NCI-H510A (cell line): ENCODE measurements at places on chromosomes 6 and 20.

DNA sequence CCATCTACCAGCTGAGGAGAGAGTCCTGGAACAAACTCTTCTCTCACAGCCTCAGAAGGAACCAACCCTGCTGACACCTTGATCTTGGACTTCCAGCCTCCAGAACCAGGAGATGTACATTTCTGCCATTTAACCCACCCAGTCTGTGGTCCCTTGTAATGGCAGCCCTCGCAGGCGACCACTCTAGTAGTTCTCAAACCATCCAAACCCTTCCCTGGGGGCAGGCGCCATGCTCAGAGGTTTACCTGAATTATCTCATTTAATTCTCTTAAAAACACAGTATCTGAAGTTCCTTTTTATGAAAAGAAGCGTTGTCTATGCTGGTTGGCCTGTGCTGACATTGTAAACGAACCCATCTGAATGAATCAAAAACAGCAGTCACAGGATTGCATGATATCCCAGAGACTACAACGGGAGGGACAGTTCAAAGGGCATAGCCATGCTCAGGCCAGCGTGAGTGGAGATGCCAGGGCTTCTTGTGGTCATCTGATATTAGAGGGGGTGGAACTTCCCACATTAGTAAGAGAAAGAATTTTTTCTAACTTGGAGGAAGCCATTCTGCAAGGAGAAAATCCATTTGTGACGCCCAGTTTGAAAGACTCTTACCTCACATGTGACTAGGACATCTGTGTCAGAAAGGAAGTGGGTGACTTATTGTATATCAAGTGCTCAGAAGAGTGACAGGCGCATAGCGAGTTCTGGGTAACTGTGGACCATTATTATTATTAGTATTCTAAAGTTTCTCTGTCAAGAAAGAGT is 17.2 kb upstream of the TAGAP start:
- DNase-seq, result no peak

DNA sequence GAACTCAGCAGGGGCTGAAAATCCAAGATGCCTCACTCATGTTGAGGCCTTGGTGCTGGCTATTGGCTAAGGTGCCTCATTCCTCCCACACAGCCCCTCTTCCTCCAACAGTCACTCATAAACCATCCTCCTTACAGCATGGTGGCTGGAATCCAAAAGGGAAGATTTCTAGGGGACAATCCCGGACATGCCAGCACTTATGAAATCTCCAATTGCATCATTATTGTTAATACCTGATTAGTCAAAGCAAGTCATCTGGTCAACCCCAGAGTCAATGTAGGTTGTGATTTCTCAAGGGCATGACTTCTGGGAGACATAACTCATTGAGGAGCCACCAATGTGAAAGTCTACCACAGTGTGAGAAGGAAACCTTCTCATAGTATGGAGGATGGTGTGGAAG is 506.6 kb upstream of the NOX3 start:
- DNase-seq, result no peak

- no peak for DNase-seq
Observed at GRCh38 chr6:6521961-6522482, 66.5 kb upstream of the LY86 start.

DNA sequence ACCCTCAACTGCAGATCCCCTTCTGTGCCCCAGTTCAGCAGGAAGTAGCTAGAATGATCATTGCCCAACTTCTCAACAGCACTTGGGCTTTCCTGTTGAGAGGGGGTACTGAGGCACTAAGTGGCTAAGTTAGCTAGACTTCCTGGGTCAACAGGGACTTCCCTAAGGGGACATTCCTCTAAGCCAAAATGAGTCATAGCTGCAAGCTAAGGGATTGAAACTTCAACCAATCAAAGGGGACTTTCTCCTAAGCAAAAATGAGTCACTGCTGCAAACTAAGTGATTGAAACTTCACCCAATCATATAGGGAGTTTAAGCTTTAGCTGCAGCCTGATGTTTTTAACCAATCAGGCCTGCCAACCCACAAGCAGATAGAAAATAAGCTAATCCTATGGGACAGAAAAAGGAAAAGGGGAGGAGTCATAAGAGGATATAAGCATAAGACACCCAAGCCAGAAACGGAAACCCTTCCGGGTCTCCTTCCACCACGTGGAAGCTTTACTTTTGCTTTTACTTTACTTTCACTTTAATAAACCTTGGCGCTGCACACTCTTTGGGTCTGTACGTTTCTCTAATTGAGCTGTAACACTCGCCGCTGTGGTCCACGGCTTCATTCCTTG is 659.0 kb upstream of the HS3ST5 start:
- no peak for DNase-seq

- DNase-seq, result no peak
Observed at GRCh38 chr6:115832786-115833185, 227.9 kb downstream of the FRK start.

- no peak for DNase-seq
Observed at GRCh38 chr6:5132731-5133130, 47.6 kb downstream of the PPP1R3G start.

- DNase-seq, result peak; percentile 60
Observed at GRCh38 chr20:46740214-46740609, 30.8 kb downstream of the SLC2A10 start.

DNA sequence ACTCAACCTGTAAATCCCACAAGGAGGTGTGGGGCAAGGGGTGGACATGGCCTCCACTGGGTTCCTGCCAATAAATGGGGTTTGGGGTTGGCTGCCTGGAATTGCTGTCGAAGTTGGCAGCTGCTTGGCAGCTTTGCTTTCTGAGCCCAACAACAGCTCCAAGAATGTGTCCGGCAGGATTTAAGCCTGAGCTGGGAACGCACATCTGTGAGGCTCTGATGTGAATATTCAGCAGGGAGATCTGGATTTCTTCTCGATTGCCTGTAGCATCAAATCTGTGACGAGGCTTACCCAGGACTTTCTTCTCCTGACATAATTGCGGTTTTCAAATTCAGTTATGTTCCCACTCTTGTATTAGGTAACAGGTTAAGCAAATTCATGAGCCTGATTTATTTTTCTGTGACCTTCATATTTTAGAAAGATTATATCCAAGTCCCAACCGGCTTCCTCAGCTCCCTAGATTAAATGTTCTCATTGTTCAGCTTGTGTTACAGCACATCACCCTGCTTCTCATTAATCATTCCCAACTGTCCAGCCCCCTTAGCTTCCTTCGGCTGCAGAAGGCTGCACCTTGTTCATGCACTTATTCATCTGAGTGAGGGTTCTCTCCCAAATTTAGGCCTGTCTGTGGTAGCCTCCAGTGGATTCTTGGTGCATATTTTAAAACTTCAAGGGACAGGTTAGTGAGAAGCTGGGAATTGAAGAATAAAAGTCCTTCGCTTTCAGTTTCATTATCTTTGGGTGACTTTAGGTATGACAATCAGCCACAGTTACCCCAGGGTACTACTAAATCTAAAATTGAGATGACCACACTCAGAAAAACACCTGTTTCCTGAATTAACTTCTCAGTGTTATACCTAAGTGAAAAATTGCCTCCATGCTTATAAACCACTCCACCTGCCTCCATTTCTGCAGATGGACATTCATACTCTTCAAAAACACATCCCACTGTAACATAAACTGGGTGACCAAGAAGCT is 310.0 kb downstream of the ESR1 start:
- no peak for DNase-seq

DNA sequence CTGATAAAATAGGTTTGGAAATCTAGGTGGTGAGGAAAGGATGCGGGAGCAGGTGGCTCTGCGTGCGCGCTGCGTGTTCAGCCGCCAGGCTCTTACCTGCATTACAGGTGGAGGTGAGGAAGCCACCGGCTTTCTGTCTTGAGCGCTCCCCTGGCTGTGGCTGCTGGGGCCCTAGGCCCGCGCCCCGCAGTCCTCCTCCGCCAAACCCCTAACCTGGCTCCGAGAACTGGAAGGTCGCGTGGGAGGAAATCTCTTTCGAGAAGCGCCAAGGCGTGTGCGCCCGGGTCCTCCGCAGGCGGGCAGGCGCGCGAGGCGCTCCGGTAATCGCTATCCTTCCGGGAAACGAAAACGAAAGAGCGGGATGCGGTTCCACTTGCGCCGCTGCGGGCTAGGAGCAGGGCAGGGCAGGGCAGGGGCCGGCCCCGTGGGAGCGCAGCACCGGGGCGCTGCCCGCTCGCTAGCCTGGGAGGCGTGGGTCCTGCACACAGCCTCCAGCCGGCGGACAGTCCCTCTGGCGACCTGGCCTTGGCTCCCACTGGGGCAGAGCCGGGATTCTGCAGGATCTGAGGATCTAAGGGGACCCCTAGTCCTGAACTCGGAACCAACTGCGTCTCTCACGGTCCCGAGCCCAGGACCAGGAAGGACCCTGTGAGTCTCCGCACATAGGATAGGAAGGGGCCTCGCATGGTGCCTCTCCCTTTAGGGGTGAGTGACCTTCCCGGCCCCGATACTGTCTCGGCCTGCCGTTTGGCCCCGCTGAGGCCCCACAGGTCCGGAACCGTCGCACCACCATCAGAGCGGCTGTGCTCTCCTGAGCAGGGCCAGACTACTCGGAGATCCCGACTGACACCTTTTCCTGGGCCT is at the start of gene ETV7:
Gene ETV7 (minus strand): TSS at position 230 of the 864 bp plus-strand sequence. CDS start 128 bp downstream, at position 102.
- DNase-seq, result no peak

DNA sequence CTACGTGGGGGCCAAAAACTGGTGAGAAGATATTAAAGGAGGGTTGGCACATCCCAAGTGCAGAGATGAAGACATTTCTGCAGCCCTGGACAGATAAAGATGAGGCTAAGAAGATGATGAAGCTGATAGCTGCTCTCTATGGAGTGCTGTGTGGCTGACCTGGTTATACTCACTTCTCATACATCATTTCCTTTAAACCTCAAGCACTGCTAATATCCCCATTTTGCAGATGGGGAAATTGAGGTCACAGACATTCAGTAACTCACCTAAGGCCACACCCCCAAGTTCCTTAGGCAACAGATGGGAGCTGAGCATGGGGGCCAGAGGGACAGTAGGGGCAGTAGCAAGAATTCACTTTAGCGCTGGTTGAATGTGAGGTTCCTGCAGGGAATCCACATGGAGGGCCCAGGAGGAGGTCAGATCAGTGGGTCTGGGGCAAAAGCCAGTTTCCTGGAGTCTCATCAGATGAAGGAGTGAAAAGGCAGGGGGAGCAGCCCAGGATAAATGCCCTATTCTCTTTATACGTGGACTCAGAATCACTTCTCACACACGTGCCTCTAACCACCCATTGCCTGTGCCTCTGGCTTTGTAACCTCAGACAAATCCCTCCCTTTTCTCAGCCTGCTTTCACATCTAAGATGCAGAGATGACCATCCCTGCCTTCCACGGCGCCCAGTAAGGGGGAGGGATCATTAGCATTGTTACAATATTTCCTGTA is 125.8 kb downstream of the NFATC2 start:
- no peak for DNase-seq

- no peak for DNase-seq
Observed at GRCh38 chr6:43511824-43512415, 1.8 kb upstream of the LRRC73 start.

GRCh38 chr20:40457404-40457803 is 231.6 kb downstream of the MAFB start:
- no peak for DNase-seq

GRCh38 chr6:106747139-106747538 is 117.8 kb downstream of the QRSL1 start:
- DNase-seq, result peak; percentile 37

DNA sequence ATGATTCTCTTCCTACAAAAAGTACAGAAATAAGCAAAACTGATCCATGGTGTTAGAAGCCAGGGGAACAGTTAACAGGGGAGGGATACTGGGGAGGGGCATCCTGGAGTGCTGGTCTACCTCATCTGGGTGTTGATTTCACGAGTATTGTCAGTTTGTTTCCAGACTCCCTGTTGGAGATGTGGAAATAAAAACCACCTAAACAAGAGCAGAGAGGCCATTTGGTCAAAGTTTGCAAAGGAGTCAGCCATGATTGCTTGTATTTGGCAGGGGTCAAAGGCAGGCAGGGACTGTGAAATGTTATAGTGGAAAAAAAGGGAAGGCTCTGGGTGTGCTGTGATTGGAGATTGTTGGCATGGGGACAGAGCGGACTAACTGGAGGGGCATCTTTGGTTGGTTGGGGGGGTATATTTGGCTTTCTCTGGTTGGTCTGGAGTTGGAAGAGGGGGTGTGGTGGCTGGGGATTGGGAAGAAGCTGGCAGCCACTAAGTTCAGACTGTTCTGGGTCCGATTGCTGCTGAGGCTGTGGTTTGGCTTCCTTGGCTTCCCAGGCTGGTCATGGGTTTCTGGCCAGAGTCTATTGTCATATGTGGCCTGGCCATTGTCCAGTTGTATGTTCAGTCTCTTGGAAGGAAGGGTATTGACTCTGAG is 14.9 kb upstream of the PANK2 start:
- no peak for DNase-seq

DNA sequence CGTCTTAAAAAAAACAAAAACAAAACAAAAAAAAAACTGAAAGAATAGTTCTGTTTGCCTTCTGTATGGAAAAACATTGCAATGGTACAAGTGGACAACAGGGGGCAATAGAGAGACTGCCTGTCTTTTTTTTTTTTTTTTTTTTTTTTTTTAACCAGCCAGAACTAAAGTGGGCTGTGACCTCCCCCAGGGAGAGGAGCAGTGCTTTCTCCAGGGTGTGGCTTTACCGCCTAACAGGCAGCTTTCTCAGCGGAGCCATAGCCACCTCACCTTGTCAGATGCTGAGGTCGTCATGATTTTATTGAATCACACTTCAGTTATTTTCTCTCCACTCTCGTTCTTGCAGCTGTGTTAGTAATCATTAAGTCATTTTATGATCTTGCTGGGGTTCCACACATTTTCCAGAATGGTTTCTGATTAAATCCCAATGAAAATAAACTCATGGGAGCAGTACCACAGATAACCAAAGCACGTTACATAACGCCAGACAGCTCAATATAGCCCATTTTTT is 78.4 kb downstream of the GMPR start:
- no peak for DNase-seq

DNA sequence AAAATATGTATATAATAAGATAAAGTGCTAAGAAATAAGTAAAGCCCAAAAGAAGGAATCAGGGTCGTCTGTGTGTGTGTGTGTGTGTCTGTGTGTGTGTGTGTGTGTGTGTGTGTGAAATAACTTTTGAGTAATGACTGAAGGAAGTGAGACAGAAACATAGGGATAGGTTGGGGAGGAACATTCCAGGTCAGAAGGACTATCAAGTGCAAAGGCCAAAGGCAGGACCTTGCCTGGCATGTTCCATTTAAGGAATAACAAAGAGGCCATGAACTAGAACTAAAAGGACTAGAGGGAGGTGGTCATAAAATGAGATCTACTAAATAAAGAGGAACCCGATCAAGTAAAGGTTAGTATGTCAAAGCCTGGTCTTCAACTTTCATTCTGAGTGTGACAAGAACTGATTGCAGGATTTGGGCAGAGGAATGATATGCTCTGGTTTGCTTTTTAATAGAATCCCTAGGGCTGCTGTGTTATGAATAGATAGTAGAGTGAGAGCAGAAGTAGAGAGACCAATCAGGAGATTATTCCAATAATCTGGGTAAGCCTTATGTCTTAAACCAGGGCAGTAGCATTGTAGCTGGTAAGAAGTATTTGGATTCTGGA is 6.9 kb downstream of the ENPP3 start:
- no peak for DNase-seq
